ENCODE measurements at places on chromosomes 2 and 18. TPM values are rescaled to one million over a fixed set of nuclear protein-coding genes. Genes with fewer than 3 reads are reported as not detected.
A peak's percentile ranks its signal among the peaks of the same experiment; 100 is the strongest.

The RIT2 gene
- 29.3 TPM for total RNA-seq

The HDHD2 gene
- total RNA-seq = 23.6 TPM

The FAM117B gene
- 45.7 TPM for total RNA-seq

The SLC19A3 gene
- total RNA-seq = 2.0 TPM

The XIRP2 gene
- 0.41 TPM for total RNA-seq

The SNRNP200 gene
- total RNA-seq = 41.6 TPM

The LINC00305 gene
- not detected for total RNA-seq

The C18orf54 gene
- 8.2 TPM for total RNA-seq

The TNFAIP6 gene
- 0.41 TPM for total RNA-seq

The GULP1 gene
- 51.4 TPM for total RNA-seq

The DNAJB2 gene
- 46.1 TPM for total RNA-seq

The CACNB4 gene
- total RNA-seq = 42.4 TPM

DNA sequence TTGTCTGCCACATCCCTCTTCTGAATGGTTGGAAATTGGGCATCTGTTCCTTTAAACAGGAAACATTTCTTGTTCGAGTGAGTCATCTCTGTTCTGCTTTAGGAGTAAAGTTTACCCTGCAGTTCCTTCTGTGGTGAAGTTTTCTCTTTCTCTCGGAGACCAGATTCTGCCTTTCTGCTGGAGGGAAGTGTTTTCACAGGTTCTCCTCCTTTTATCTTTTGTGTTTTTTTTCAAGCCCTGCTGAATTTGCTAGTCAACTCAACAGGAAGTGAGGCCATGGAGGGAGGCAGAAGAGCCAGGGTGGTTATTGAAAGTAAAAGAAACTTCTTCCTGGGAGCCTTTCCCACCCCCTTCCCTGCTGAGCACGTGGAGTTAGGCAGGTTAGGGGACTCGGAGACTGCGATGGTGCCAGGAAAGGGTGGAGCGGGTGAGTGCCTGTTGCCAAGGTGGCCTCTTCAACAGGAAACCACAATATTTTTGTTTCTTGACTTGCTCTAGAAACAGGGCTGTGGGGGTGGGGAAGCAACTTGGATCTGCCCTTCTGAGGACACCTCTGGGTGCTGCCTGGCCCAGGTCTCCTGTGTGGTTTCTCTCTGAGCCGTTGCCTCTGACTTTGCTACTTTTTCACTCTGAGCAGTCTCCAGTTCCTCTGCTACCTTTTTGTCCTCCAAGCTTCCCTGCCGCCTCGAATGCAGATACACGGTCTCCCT lies 2.2 kb upstream of the CASP8 start:
- DNase-seq = no peak

- DNase-seq = peak; percentile 40
These were observed 1.2 kb upstream of the CABLES1 start for GRCh38 chr18:23133860-23134779.

DNA sequence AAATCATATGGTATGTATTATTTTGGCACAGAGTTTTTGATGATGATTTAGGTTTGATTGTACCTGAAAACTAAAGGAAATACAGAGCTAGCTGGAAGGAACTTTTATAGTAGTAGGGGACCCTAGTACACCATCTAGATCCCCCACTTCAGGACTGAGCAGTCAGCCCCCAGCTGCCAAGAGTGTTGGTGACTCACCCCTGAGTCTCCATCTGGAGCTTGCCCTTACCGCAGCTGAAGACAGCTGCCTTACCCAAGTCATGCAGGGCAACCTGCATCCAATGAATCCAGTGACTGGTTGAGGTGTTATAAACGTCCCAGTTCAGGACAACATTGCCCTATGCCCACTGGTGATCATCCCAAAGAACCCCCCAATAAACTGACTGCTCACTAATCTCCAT lies 15.3 kb downstream of the PMS1 start:
- no peak for DNase-seq

- no peak for DNase-seq
These were observed 33.0 kb upstream of the ACAA2 start for GRCh38 chr18:49846361-49846662.

DNA sequence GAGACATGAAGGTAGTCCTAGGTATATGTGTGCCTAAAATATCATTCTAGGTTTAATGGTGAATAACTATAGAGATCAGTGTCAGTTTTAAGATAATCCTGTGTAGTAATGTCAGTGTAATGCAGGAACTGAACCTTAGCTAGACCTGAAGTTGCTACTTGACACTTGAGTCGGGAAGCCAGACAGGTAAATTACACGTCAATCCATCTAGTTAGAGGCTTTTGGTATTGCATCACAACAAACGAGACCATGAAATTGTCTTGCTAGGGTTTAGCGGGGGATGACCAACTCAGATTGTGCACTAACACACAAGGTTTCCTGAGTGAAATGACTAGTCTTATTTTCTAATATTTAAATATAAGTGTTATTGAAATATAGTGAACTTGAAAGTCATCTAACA lies 2.0 kb downstream of the YPEL5 start:
- no peak for DNase-seq

DNA sequence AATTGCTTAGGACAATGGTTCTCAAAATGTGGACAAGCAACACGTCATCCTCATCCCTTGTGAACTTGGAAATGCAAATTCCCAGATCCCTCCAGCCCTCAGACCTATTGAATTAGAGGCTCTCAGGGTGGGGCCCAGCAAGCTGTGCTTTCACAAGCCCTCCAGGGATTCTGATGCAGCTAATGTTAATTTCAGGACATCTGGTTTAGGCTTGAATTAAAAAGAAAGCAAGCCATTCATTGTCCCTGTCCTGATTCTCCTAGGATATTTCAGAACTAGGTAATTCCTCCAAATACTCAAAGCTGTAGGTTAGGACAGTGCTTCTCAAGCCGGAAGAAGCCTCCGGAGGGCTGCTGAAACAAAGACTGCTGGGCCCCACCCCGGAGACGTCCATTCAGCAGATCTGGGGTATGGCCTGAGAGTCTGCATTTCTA lies 26.0 kb upstream of the GLI2 start:
- DNase-seq = no peak

- no peak for DNase-seq
These were observed 32.7 kb upstream of the MAP4K3 start for GRCh38 chr2:39469807-39470206.

DNA sequence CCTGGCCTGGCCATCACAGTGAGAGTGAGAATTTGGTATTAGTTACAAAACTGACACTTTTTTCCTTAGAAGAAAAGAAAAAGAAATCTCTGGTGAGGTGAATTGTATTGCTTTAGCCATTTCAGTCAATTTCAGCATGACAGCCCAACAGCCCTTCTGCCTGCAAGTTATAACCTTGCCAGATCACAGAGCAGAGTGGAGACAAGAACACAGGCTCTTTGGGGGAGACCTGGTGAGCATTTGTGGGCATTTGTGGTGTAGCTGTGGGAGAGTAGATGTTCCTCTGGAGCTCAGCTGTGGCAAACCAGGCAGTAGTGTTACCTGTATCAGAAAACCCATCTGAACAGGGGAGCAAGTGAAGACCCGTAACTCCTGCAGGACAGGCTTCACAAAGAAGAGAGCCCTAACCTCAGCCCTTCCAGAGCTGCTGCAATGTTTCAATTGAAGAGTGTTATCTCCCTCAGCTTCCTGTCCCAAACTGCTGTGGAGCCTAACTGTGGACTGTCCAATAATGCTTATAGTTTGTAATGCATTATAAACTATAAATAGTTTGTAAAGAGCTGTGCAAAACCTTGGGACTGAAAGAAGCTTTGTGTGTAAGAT lies 22.8 kb upstream of the DLX1 start:
- DNase-seq = no peak

DNA sequence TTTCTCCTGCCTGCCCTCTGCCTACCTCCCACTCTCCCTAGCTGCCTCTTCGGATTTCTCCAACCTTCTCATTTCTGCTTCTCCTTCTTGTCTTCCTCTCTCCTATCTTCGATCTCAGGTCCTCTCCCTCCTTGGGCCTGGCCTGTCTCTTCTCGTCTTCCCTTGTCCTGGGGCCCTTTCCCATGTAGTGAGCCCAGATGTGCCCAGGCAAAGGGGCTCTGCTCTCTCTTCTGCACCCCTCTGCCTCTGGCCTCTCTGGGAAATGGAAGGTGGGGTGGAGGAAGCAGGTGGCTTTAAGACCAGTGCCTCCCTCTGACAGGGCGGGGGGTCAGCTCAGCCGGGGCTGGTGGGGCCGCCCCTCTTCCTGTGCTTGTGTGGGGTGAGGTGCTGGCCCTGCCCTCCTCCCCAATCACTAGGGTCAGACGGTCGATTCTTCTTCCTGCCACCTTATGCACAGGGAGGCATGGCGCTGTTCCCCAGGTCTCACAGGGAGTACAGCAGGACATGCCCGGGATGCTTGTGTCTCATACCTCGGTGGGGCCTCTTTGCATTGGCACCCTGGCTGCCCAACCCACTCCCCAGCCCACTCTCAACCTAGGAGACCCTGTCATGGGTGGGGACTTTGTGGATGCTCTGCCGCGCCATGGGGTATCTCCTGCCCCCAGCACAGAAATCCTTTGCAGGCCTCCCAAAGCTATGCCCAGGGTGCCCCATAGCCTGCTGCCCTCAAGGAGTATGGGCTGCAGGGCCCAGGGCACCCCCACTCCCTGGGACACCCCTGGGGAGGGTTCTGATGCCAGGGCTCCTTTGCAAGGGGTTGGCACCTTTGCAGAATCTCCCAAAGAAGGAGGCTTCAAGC lies 213.8 kb upstream of the HAAO start:
- no peak for DNase-seq

GRCh38 chr18:23058746-23059415 lies 76.4 kb upstream of the CABLES1 start:
- no peak for DNase-seq

- DNase-seq = no peak
These were observed 92.8 kb downstream of the AKAIN1 start for GRCh38 chr18:5104246-5104645.

DNA sequence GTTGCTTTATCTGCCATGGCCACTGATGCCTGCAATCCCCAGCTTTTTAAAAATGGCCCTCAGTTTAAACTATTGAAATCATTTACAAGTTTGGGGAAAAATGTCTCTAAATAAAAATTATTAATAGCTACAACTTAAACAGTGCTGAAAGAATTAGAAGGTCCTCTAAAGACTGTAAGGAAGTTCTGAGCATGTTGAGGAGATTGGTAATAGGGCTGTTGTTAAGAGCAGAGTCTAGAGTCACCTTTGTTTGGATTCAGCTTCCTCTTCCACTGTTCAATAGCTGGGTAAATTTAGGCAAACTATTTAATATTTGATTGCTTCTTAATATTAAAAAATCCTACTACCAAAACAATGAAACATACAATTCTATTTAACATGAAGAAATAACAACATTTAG lies 1127.1 kb upstream of the DDX18 start:
- no peak for DNase-seq

GRCh38 chr18:58599106-58599505 lies 29.8 kb downstream of the ALPK2 start:
- no peak for DNase-seq

GRCh38 chr2:63053081-63053888 lies 2.7 kb downstream of the OTX1 start:
- DNase-seq = no peak

DNA sequence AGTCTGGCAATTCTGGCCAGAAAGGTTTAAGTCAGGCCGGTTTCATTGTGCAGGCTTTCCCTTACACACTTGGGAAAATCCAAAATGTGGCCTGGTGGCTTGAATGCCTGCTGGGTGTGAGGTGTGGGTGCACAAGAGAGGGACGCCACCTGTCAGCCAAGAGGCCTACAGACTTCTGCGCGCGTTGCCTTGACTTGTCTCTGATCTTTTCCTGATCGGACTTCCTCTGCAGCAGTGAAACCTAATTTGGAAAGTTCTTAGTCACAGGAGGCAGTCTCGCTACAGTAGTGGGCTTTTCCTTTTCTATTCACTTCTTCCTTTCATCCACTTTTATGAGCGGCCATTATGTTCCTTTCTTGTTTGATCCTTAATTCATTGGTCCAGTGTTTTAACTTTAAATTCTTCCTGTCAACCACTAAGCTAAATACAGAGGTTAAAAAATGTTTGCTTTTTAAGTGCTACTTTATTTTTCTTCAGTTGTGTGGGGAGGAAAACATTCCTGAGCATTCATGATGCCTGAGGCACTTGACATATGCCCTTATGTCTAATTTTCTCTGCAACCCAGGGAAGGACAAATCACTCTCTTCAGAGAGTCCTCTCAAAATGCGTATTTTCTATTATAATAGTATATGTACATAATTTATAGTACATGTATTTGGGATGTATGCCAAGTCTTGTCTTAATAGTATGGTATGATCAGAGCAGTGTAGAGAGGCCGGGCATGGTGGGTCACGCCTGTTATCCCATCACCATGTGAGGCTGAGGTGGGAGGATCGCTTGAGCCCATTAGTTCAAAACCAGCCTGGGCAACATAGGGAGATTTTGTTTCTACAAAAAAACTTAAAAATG lies 128.9 kb downstream of the WDSUB1 start:
- DNase-seq = no peak

GRCh38 chr2:44582363-44583008 lies 220.7 kb downstream of the CAMKMT start:
- no peak for DNase-seq

GRCh38 chr2:11420190-11420589 lies 45.8 kb downstream of the E2F6 start:
- DNase-seq = no peak

- DNase-seq = no peak
These were observed 20.7 kb downstream of the RBM44 start for GRCh38 chr2:237819231-237819630.

- no peak for DNase-seq
These were observed 265.4 kb upstream of the HDAC4 start for GRCh38 chr2:239666053-239666854.

GRCh38 chr2:230227216-230227615 lies 1.7 kb downstream of the SP140 start:
- no peak for DNase-seq

DNA sequence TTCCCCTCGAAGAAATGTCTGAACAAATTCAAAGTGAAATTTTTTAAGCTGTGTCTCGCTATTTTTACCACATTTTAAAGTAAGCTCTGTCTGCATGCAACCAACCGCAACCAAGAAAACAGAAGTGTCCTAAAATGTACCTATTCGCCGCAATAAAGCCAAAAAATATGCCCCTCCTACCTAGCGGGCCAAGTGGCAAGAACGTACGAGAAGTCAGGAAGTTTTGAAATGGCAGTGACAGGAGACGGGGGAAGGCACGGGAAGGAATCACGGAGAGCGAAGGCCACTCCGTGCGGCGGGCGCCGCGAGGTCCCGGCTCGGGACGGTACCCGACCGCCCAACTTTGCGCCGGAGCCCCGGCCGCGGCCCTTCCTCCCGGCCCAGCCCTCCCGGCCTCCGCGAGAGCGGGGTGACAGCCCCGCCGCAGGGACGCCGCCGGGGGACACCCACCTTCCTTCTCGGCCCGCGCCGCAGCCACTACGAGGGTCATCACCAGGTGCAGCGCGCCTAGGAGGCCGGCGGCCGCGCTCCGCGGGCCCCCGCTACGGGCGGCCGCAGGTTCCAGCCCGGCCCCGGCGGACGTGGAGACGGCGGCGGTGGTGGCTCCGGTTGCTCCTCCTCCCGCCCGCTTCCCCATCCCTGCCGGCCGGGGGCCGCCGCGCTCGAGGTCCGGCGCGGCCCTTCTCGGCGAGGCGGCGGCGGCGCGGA lies 568 bp downstream of the TMEM131 start:
- no peak for DNase-seq

GRCh38 chr2:101146535-101146934 lies 4.6 kb downstream of the TBC1D8 start:
- DNase-seq = no peak

GRCh38 chr2:30933496-30933895 lies 126.2 kb upstream of the CAPN13 start:
- DNase-seq = no peak
